ENCODE measurements at places on chromosomes 1 and 21.

DNA sequence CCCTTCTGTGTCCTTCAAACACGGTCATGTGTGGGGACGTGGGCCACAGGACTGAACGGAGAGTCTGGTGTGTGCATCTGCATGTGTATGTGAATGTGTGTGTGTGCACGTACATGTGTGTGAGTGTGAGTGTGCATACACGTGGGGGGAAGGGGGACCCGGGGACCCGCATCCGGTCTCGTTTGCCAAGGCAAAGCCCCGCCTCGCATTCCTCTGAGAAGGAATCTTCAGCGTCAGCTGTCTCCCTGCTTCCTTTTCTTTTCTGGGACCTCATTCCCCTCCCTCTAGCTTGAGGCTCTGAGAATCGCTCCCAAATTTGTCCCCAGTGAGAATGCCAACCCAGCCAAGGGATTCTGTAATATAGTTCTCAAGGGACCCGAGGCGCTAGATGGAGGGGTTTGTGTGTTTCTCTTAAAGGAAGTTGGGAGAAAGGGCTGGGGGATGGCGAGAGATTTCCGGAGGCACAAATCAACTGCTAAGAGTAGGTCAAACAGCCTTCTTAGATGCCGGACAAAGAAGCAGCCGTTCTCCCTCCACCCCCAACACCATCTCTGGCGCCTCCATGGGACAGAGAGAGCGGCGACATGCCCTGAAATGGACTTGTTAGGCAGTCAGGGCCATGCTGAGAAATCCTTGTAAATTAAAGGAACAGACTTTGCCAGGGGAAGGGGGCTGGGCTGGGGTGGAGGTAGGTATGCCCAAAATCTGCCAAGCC, 6.6 kb downstream of the IFFO2 start:
- DNase-seq: no peak

DNA sequence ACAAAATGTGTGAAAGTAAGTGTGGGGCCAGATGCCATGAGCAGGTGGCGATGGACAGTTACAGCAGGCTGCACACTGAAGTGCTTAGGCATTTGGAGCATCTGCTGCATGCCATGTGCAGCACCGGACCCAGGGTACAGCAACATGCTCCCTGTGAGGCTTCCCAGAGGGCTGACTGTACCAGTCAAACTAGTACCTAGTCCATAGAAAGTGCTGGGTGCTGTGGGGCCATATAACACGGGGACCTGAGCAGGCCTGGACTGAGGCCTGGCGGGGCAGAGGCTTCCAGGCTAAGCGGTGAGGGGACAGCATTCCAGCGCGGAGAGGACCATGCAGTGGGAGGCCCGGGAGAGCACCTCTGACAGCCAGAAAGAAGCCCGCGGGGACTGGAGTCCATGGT, 29.9 kb upstream of the PKP1 start:
- DNase-seq: no peak

- no peak for DNase-seq
These were observed 65.1 kb upstream of the HSD17B7 start for GRCh38 chr1:162725301-162725837.

DNA sequence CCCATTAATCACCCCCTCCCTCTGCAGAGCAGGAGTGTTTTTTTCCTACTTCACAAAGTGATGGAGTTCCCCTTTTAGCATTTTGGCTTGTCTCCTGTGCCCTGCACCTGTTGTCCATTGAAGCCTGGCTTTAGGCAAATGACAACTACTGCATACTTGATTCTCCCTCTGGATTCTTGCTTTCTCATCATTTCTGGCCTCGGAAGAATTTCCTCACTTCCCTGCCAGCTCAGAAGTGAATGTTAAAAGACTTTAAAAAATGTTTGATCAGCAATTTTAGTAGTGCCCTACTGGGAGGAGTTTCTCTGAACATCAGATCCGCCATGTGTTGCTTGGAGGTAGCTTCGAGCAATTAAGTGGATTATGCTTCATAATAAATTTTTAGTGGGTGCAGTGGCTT, 28.1 kb downstream of the RCOR3 start:
- no peak for DNase-seq

GRCh38 chr1:2442661-2443060, 30.3 kb upstream of the PEX10 start:
- DNase-seq: no peak

- DNase-seq: no peak
These were observed 107.5 kb upstream of the SIM2 start for GRCh38 chr21:36591326-36591970.

- no peak for DNase-seq
These were observed 18.8 kb downstream of the SLX9 start for GRCh38 chr21:44958471-44959191.

- DNase-seq: no peak
These were observed 1.2 kb downstream of the PSMG1 start for GRCh38 chr21:39182016-39182415.

GRCh38 chr1:248872752-248873408, 14.0 kb upstream of the ZNF692 start:
- DNase-seq: no peak

GRCh38 chr1:65299328-65299727, 10.0 kb upstream of the DNAJC6 start:
- DNase-seq: no peak

DNA sequence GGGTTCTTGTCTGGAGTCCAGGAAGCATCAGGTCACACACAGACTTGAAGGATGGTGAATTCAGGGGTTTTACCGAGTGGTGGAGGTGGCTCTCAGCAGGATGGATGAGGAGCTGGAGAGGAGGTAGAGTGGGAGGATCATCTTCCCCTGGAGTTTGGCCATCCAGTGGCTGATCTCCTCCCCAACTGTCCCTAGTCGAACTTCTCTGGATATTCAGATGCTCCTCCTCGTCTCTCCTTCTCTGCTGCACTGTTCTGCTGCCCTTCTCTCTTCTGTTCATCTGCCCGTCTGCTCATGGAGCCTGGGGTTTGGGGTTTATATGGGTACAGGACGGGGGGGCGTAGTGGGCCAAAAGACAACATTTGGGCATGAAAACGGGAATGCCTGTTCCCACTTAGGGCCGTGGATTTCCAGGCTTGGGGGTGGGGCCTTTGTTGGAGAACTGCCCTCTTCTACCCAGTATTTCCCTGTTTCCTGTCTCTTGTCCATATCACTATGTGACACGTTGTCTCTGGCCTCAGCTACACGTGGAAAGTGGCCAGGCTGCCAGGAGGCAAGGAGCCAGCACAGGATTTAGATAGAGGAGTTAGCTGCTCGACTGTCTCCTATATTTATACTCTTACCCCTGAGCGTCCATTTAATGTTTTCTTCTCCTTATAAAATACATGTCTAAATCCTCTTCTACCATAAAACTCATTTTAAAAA, 76.7 kb downstream of the SIPA1L2 start:
- DNase-seq: peak; percentile 75

GRCh38 chr1:109529881-109530456, 9.7 kb upstream of the GPR61 start:
- no peak for DNase-seq

DNA sequence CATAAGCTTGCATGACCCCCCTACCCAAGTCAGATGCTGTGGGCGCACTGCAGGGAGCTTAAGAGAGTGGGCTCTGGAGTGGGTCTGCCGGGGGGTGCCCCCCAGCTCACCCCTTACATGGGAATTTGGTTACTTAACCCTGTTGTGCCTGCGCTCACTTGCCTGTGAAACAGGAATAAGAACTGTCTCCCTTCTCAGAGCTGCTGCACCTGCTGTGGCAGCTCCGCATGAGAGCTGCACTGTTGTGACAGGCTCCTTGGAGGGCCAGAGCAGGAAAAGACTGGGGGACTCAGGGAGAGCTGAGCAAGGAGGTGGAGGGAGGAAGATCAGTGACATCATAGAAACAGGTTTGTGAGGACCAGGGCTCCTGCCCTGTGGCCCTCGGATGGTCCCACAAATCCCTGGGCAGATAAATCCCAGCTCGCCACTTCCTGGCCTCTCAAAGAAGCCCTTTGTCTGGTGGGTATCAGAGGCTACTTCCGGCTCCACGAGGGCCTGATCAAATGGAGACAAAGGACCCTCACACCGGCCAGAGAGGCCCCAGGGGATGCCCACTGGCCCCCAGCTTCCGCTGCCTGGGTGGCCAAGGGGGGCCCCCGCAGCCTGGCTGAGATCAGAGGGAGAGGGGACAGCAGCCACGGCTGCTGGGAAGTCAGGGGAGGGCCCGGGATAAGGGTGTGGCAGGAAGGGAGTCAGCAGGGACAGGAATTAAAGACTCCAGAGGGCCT, 28.9 kb upstream of the LAPTM5 start:
- DNase-seq: no peak

GRCh38 chr1:90729504-90730242, 12.6 kb upstream of the BARHL2 start:
- DNase-seq: no peak

GRCh38 chr1:78318011-78318410, 172.8 kb upstream of the PTGFR start:
- DNase-seq: no peak

DNA sequence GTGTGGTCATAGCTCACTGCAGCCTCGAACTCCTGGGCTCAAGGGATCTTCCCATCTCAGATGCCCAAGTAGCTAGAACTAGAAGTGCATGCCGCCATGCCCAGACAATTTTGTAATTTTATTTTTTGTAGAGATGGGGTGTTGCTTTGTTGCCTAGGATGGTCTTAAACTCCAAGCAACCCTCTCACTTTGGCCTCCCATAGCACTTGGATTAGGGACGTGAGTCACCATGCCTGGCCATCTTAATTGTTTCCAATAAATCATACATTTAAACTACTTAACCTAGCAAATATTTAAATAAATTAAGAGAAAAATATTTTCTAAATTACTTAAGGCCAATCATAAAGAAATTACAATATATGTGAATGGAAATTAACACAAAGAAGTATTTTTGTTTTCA, 35.1 kb upstream of the ADGRL4 start:
- no peak for DNase-seq

DNA sequence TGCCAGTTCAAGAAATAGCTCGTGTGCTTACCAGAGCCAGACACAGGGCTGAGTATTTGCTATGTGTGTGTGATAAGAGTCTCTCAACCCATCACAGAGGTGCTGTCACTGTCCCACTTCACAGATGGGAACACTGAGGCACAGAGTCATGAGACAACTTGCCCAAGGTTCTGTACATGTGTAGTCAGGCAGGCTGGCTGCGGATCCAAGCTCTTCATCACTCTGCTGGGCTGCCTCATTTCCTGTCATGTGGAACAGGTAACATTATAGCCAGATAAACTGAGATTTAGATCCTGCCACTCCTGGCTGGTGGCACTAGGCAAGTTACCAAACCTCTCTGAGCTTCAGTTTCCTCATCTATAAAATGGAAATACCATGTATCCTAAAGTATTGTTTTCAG, 77.8 kb downstream of the ITPKB start:
- no peak for DNase-seq

GRCh38 chr1:200740571-200741208, 2.0 kb downstream of the CAMSAP2 start:
- no peak for DNase-seq

GRCh38 chr1:61433646-61434045, 291.3 kb downstream of the TM2D1 start:
- DNase-seq: no peak

DNA sequence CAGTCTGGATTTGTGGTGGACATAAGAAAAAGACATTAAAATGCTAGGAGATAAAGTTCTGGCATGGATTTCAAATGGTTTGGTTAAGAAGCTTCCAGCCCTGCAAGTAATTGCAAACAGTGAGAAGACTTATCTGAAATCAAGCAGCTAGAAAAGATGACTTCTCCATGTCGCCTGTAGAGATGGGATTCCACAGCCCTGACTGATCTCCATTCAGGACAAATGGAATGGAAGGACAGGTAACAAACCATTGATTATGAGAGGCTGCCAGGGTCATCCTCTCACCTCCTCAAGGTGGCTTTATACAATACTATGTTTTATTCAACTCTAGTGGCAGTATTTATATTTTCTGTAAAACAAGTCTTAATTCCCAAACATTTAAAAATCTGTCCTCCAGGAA, 237.9 kb downstream of the HLX start:
- DNase-seq: no peak

DNA sequence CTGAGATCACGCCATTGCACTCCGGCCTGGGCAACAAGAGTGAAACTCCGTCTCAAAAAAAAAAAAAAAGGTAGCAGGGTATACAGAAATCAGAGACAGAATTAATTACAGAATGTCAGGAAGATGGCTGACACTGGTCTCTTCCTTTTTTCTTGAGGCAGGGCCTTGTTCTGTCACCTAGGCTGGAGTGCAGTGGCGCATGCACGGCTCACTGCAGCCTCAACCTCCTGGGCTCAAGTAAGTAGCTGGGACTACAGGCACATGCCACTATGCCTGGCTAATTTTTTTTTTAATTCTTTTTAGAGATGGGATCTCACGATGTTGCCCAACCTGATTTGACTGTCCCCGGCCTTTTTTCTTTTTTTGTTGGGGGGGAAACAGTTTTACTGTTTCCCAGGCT, 16.4 kb downstream of the RNU5D-1 start:
- no peak for DNase-seq

- peak; percentile 71 for DNase-seq
These were observed 8.4 kb downstream of the PLPP3 start for GRCh38 chr1:56570924-56571372.

GRCh38 chr1:228445490-228445842, 28.8 kb upstream of the TRIM17 start:
- DNase-seq: no peak

GRCh38 chr21:16587141-16587581, 857.4 kb downstream of the USP25 start:
- DNase-seq: peak; percentile 95

DNA sequence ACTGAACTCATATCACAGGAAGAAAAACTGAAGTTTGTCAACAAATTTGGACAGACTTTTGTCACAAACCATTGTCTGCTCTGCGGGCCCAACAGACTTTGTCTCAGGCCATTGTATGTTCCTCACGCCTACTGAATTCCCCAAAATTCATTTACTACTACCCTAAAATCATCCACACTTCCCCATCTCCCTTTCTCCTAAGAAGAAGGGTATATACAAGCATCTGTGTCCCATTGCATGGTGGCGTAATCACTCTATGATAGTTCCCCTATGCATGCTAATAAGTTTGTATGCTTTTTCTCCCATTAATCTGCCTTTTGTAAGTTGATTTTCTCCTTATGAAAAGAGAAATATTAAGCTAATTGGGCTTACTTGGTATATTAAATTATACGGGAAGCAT, 54.9 kb upstream of the ATF3 start:
- no peak for DNase-seq
